ENCODE measurements at places on chromosomes 7 and 10.

- H3K27ac ChIP-seq, result no peak overlapping the region
- no peak for DNase-seq
- H3K4me1 ChIP-seq, result peaks cover 2% of the 10 kb centered on the region
- no peak overlapping the region for H3K4me3 ChIP-seq
- no peaks in the 10 kb centered on the region for H3K27me3 ChIP-seq
Measured at GRCh38 chr7:77329466-77330168, 86.5 kb downstream of the GSAP start.

DNA sequence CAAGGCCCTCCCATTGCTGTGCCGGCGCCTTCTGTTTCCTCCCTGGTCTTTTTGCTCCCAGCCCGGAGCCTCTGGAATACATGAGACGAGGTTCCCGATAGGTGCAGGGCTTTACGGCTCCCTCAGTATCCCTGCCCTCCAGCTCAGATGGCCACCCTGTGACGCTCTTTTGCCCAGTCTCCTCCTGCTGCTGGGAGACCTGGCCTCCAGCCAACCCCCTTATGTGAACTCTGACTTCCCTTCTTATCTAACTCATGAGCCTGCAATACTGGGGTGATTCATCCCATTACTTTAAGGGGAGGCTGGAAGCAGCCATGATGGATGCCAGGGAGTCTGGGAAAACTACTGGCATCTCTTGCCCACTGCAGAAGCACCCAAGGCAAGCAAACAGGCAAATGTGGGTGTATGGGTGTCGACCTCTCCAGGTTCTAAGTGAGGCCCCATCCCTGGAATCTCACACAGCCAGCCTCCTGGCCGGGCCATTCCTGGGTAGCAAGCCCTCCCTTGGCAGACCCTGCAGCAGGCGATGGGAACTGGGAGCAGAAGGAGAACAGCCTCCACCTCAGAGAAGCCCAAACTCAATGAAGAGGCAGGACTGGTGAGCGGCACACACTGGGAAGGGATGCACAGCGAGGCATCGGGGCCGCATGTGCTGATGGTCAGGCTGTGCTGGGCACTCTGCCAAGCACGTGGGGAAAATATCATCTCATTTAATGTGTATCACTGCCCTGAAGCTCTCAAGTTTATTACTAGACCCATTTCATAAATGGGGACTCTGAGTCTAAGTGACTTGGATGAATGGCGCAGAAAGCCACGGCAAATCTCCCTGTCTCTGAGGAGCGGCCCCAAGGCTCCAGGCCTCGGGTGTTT, 97.5 kb downstream of the FAM53B start:
- DNase-seq, result no peak
- no peaks in the 10 kb centered on the region for H3K36me3 ChIP-seq
- no peaks in the 10 kb centered on the region for H3K27me3 ChIP-seq
- no peak overlapping the region for H3K27ac ChIP-seq
- no peak overlapping the region for H3K4me3 ChIP-seq

- no peaks in the 10 kb centered on the region for H3K4me1 ChIP-seq
- no peak overlapping the region for H3K4me3 ChIP-seq
- no peak overlapping the region for H3K27ac ChIP-seq
- no peaks in the 10 kb centered on the region for H3K36me3 ChIP-seq
- no peaks in the 10 kb centered on the region for H3K27me3 ChIP-seq
Measured at GRCh38 chr10:62779487-62780248, 24.9 kb upstream of the ADO start.

- peaks cover 53% of the 10 kb centered on the region for H3K36me3 ChIP-seq
- no peaks in the 10 kb centered on the region for H3K4me1 ChIP-seq
- no peak for DNase-seq
- no peaks in the 10 kb centered on the region for H3K27me3 ChIP-seq
- H3K4me3 ChIP-seq, result no peak overlapping the region
Measured at GRCh38 chr10:102358712-102359382, 36.7 kb upstream of the NFKB2 start.

DNA sequence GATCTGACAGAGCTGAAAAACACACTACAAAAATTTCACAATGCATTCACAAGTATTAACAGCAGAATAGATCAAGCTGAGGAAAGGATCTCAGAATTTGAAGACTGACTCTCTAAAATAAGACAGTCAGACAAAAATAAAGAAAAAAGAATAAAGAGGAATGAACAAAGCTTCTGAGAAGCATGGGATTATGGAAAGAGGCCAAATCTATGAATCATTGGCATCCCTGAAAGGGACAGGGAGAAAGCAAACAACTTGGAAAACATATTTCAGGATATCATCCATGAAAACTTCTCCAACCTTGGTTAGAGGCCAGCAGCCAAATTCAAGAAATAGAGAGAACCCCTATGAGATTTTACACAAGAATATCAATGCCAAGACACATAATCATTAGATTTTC, 804.8 kb upstream of the IGFBP3 start:
- no peak for DNase-seq
- H3K4me3 ChIP-seq, result no peak overlapping the region
- no peaks in the 10 kb centered on the region for H3K36me3 ChIP-seq
- H3K4me1 ChIP-seq, result no peaks in the 10 kb centered on the region

DNA sequence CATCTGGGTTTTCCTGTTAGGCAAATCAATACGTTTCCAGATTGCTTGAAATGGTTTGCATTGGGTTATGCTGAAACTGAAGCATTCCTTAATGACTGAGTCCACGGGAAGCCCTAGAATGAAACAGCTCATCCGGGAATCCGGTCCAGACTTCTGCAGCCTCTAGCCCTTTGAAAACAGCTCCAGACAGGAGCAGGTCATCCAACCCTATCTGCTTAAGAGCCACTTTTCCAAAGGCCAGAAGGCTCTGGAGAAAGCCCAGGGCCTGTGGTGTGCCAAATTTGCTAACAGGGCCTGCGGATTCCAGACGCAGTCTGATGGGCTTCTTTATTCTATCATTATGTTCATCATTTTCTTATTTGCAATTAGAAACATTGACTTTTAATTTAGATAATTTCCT, 265.4 kb downstream of the SKIDA1 start:
- no peaks in the 10 kb centered on the region for H3K27me3 ChIP-seq
- no peak for DNase-seq
- no peaks in the 10 kb centered on the region for H3K4me1 ChIP-seq
- H3K27ac ChIP-seq, result no peak overlapping the region

GRCh38 chr10:102675666-102676533, 31.6 kb downstream of the TRIM8 start:
- peak overlapping the region; percentile 89 for H3K27ac ChIP-seq
- no peak overlapping the region for H3K4me3 ChIP-seq
- no peaks in the 10 kb centered on the region for H3K36me3 ChIP-seq
- DNase-seq, result no peak

GRCh38 chr7:40680657-40681056, 545.9 kb downstream of the SUGCT start:
- peaks cover 23% of the 10 kb centered on the region for H3K4me1 ChIP-seq
- H3K36me3 ChIP-seq, result no peaks in the 10 kb centered on the region
- DNase-seq, result no peak
- no peak overlapping the region for H3K27ac ChIP-seq
- no peak overlapping the region for H3K4me3 ChIP-seq
- no peaks in the 10 kb centered on the region for H3K27me3 ChIP-seq

DNA sequence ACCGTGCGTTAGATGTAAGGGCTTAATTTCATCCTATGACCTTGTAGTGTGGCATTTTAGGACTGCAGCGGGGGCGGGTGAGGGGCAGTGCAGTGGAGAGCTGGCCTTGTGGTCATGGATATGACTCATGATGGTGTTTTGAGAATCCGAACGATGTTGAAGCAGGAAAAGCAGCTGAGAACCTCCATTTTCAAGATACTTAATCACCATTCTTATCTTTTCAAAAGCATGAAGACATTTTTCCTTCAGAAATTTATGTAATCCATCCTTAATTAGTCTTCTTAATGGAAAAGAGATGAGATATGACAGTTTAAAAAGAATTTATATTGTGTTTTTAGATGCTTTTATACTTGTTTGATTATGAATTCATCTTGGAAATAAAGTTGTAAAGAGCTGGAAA, 9.6 kb downstream of the ATP5F1C start:
- DNase-seq, result peak; percentile 92
- H3K36me3 ChIP-seq, result peaks cover 48% of the 10 kb centered on the region
- no peak overlapping the region for H3K4me3 ChIP-seq
- H3K27me3 ChIP-seq, result no peaks in the 10 kb centered on the region
- no peak overlapping the region for H3K27ac ChIP-seq
- peaks cover 12% of the 10 kb centered on the region for H3K4me1 ChIP-seq

DNA sequence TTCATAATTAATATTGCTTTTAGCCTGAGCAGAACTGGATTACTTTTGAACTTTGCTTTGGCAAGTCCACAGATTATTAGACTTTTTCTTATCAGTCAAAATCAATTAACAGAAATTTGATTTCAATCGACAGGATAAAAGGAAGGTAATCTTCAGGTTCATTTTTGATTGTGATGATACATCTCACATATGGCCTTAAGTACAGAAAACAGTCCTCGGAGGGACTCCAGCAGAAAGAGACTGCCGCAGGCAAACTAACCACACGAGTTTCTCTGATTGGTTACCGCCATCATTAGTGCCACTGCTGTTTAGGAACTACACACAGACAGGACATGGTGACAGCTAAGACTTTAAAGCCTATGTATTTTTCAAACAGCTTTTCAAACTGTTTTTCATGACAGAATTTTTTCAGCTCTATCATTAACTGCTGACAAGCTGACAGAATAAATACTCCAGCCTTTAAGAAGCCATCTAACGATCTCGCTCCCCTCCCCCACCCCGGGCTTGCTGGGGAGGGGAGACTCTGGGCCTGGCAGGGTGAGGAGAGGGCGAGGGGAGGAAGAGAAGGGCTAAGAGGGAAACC, 668.2 kb downstream of the KCNMA1 start:
- no peak overlapping the region for H3K4me3 ChIP-seq
- DNase-seq, result no peak
- H3K36me3 ChIP-seq, result no peaks in the 10 kb centered on the region
- H3K4me1 ChIP-seq, result no peaks in the 10 kb centered on the region

GRCh38 chr10:114000457-114001010, 43.1 kb upstream of the ADRB1 start:
- H3K27ac ChIP-seq, result no peak overlapping the region
- H3K4me1 ChIP-seq, result no peaks in the 10 kb centered on the region
- no peak for DNase-seq
- H3K4me3 ChIP-seq, result no peak overlapping the region
- H3K36me3 ChIP-seq, result no peaks in the 10 kb centered on the region

DNA sequence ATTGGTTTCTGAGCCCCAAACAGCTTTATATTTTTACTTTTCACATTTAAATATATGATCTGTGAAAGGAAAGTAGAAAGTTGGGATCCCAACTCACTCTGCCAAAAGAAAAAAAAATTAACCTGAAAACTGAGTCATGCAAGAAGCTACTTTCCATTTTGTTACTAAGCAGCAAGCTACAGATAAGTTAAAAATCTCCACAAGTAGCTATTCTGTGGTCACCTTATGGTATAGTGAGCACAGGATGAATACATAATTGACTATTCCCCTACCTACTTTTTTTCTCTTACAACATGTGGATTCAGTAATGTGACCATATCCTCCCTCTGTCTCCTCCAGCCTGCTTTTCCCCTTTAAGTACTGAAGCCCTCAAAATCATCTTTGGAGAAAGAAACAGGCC, 30.3 kb upstream of the CREB3L2 start:
- H3K27me3 ChIP-seq, result no peaks in the 10 kb centered on the region
- no peak overlapping the region for H3K4me3 ChIP-seq
- DNase-seq, result no peak
- no peaks in the 10 kb centered on the region for H3K4me1 ChIP-seq
- no peak overlapping the region for H3K27ac ChIP-seq

DNA sequence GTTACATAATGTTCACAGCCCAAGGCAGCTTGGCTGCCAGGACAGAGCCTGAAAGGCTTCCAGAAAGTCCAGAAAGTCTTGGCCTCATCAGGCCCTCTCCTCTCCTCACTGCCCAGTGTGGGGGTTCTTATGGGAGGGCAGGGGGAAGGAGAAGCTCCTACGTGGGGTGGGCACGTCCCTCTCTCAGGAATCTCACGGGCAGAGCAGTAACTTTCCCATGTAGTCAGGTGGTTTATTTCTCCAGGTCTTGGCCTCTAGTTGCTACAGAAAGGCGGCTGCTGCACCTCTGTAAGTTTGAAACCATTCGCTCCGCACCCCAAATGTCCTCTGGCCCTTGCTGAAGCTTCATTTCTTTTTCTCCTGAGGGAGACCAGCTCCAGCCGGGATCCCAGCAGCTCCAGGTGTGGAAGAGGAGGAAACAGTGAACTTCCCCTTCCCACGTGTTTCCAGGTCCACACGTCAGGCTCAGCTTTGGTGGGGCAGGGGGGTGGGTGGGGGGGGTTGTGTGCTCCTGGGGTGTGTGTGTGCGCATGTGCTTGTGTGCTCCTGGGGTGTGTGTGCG, 320.3 kb downstream of the WDR37 start:
- no peak overlapping the region for H3K4me3 ChIP-seq
- H3K4me1 ChIP-seq, result no peaks in the 10 kb centered on the region
- no peaks in the 10 kb centered on the region for H3K36me3 ChIP-seq

DNA sequence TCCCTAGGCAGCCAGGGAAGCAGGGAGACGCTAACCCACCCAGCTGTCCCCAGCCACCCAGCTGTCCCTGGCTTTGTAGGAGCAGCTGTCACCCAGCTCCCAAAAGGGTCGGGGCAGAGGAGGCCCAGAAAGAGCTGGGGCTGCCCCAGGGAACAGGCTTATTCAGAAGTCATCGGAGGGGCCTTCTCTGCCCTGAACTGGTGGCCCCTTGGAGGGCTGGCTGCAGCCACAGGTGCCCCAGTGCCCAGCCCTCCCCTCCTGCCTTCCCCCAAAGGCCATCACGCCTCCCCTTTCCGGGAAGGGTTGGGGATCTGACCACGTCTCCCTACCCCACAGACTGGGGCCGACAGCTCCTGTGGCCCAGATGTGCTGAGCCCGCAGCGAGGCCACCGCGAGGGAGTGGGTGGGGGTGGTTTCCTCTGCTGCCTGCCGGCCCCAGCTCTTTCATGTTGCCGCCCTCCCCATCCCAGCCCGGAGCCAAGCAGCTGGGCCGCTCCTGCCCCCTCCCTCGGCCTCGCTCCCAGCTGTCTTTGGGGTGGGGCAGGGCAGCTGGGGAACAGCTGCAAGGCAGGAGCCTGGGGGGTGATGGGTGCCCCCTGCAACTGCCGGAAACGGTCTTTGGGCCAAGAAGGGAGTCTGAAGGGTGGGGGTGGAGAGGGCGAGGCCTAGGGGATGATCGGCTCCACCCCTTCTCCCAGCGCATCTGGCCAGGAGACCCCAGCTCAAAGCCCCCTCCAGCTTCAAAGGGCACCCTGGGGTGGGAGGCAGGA, 16.8 kb downstream of the TRIM8 start:
- H3K4me3 ChIP-seq, result no peak overlapping the region
- no peaks in the 10 kb centered on the region for H3K27me3 ChIP-seq
- peak overlapping the region; percentile 38 for H3K27ac ChIP-seq
- peaks cover 3% of the 10 kb centered on the region for H3K4me1 ChIP-seq
- H3K36me3 ChIP-seq, result peaks cover 14% of the 10 kb centered on the region

GRCh38 chr7:98192781-98193457, 18.3 kb upstream of the BHLHA15 start:
- no peak for DNase-seq
- H3K27ac ChIP-seq, result no peak overlapping the region
- no peaks in the 10 kb centered on the region for H3K4me1 ChIP-seq
- H3K27me3 ChIP-seq, result no peaks in the 10 kb centered on the region
- H3K36me3 ChIP-seq, result peaks cover 28% of the 10 kb centered on the region

All from cardiac muscle cell (in vitro differentiated cells and primary cell).